ENCODE measurements at places on chromosomes 7 and 10.

- no peak for DNase-seq
Observed at GRCh38 chr10:27065084-27065483, 35.2 kb downstream of the ANKRD26 start.

GRCh38 chr10:73644767-73645166, 3.5 kb upstream of the MYOZ1 start:
- DNase-seq: no peak

DNA sequence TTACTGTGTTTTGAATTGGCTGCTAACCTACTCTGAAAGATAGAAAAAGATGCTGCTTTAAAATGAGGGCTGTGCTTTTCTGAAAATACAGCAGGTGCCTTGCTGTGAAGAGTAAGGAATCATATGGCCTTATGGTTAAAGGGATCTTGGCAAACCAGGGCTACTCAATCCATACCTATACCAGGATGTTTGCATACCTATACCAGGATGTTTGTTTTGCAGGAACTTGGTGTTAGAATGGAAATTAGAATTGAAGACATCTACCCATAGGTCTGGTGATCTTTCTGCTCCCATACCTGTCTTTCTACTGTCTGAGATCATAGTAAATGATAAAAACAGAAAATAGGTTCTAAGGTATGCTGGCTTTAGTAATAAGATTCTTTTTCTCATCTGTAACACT, 200.2 kb upstream of the C7orf33 start:
- DNase-seq: no peak

- no peak for DNase-seq
Observed at GRCh38 chr7:1151156-1151555, 8.8 kb downstream of the ZFAND2A start.

- no peak for DNase-seq
Observed at GRCh38 chr10:109961174-109962001, 38.1 kb upstream of the XPNPEP1 start.

- DNase-seq: peak; percentile 8
Observed at GRCh38 chr7:73577627-73578341, 595 bp downstream of the TBL2 start.

- no peak for DNase-seq
Observed at GRCh38 chr10:61547297-61547696, 94.1 kb upstream of the TMEM26 start.

GRCh38 chr10:48316236-48316635, 9.8 kb downstream of the MAPK8 start:
- no peak for DNase-seq

DNA sequence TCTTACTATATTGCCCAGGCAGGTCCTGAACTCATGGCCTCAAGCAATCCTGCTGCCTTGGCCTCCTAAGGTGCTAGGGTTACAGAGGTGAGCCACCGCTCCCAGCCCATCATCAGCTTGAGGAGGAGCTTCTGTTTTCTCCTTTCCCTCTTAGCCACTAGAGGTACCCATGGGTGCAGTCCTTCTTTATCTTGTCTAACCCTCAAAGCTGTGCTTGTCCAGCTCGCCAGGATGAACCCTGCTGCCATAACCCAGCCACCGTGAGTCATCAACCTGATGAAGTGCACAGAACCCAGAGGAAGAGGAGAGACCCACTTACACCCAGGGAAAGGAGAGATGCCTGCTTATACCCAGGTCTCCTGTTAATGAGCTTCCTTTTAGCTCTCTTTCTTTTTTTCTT, 133.4 kb downstream of the CUL2 start:
- no peak for DNase-seq

DNA sequence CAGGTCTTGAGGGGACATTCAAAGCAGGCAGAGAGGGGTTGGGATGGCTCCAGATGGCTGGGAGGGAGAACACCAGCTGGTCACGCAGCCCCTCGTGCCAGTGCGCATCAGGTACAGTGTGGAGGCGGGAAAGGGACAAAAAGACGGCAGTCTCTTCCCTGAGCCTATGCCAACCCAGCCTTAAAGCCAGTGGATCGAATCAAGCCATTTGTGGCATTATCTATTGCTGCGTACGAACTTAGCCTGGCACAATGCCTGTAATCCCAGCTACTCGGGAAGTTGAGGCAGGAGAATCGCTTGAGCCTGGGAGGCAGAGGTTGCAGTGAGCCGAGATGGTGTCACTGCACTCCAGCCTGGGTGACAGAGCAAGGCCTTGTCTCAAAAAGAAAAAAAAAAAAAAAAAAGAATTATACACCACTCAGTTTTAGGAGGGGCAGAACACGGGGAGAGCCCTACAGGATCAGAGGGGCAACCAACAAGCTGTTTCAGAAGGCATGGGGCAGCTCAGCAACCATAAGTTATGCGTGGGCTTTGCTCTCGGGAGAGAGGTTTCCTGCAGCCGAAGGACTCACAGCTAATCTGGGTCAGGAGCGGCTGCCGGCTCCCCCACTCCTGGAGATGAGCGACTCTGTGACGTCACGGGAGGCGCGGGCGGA, 356 bp upstream of the NDUFB2 start:
- DNase-seq: no peak
